ENCODE measurements at places on chromosomes 5 and 9.

DNA sequence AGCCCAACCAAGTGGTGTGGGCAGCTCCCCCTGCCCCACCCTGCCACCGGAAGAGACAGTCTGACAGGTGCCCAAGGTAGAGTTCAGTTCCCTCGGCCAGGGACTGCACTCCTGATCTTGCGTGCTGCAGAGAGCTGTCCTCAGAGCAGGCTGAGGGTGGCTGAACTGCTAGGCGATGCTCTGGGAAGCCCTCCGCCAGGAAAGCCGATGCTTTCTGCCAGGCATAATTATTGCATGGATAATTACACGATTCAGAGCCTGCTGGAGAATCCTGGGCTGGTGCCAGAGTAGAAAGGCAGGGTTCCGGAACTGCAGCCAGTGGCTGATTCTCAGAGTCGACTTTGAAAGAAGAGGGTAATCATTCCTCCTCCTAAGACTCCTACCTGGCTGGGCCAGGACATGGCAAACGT is 19.3 kb downstream of the KCNIP1 start:
- no peak for DNase-seq

- DNase-seq: no peak
Observed at GRCh38 chr9:70589571-70590314, 175.3 kb upstream of the KLF9 start.

GRCh38 chr5:23389291-23390101 is 117.9 kb upstream of the PRDM9 start:
- no peak for DNase-seq

- DNase-seq: no peak
Observed at GRCh38 chr9:93288341-93288740, 104.4 kb downstream of the WNK2 start.

- DNase-seq: no peak
Observed at GRCh38 chr5:5360941-5361520, 61.4 kb upstream of the ICE1 start.

GRCh38 chr9:28801144-28801799 is 1228.0 kb upstream of the C9orf72 start:
- no peak for DNase-seq

- no peak for DNase-seq
Observed at GRCh38 chr5:148397968-148398595, 14.3 kb downstream of the FBXO38 start.

DNA sequence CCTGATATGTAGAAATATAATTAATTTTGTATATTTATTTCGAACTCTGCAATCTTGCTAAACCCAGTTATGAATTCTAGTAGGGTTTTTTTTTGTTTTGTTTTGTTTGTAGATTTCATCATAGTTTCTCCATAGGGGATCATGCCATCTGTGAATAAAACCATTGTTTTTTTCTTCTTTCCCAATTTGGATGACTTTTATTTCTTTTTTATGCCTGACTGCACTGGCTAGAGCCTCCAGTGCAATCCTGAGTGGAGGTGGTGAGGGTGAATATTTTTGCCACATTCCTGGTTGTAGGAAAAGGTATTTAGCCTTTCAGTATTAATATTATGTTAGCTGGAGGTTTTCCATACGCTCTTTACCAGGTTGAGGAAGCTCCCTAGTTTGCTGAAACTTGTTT is 70.0 kb upstream of the GFPT2 start:
- no peak for DNase-seq

GRCh38 chr5:76363352-76364225 is 39.5 kb upstream of the IQGAP2 start:
- no peak for DNase-seq

Measured in stimulated activated CD4-positive, alpha-beta T cell treated with anti-CD3 and anti-CD28 coated beads, Interleukin-12 subunit alpha, Interleukin-12 subunit beta, amount 100 ng/mL, for 48 hours (primary cell).